Liver (tissue), 10 donors: ENCODE measurements at places on chromosomes 2 and 18.

DNA sequence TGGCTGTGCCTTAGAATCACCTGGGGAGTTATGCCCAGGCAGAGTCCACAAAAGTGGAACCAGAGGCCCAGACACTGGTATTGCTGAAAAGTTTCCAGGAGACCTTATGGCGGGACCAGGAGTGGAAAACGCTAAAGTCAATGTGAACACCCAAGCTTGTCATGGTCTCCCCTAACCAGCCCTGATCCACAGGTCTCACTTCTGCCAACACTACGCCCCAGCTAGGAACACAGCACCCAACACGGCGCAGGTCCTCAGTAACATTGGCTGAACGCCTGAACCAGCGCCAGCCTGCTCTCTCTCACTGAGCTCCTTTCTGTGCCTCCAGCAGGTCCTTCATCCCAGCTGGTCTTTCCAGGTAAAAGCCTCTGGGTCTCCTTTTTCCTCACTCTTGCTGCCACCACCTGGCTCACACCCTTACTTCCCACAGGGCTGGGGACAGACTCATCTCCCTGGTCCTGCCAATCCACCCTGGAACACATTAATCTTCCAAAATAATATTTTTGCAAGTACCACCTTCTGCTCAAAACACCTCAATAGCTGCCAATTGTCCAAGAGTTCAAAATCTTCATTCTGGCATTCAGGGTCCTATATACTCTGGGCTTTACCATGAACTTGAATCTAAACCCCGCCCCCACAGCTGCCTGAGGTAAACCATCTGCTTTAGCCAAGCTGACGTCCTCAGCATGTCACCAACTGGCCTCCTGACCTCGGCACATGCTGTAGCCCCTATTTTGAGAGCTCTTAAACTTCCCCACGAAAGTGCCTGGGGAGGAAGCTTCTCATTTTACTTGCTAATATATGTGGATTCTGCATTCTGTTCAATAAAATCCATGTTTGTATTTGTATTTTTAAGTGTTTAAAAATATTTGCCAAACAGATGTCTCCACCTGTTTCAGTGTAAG lies 34.6 kb downstream of the ADCY3 start:
- no peak for DNase-seq

DNA sequence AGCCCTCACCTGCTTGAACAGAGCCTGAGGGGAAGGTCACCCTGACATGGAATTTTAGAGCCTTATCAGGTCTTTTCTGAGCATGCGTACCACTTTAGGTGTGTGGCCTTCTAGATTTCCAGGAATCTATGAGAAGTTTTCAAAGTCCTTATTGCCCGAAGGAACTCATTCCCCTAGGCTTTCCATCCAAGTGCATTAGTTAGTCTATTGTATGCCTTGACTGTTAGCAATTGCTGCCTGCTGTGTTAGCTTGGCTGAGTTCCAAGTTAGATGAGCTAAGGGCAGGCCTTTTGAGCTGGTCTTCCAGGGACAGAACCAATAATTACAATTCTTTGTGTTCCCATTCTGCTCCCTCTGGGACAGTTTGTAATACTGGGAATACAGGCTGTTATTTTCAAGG lies 30.8 kb upstream of the PUM2 start:
- no peak for DNase-seq

- DNase-seq, result no peak
These were observed 618.6 kb downstream of the ZEB2 start for GRCh38 chr2:143901185-143901842.

DNA sequence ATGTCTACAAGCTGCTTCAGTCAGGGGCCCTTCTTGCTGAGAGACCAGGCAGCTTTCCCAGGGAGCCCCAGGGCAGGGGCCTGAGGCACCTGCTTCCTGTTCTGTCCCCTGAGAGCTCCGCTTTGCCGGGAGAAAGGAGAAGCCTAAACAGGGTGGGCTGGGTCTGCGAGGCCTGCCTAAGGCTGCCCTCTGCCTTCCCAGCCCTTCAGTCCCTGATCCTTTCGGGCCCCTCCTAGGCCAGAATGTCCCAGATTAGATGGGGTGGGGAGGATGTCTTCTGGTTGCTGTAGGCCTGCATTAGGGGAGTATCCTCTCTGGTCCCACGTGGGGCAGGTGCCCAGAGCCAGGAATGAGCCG lies 72.4 kb downstream of the TGOLN2 start:
- no peak for DNase-seq
